RWPE1 (cell line): ENCODE measurements at places on chromosomes 11 and 22.
A peak's percentile ranks its signal among the peaks of the same experiment; 100 is the strongest.

GRCh38 chr22:28019881-28020861, 101.1 kb upstream of the PITPNB start:
- peak; percentile 53 for DNase-seq

DNA sequence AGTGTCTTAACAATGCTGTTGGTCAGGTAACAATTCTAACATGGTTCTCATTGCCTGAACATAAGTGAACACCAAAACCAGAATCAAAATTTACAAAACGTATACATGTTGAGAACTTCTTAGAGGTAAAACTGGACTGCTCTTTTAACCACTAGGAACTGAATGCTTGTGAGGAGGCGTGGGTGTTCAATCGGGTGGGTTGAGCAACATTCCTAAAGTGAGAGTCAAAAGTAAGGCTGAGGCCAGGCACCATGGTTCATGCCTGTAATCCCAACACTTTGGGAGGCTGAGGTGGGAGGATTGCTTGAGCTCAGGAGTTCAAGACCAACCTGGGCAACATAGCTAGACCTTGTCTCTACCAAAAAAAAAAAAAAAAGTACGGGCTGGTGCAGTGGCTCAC, 11.5 kb downstream of the PPME1 start:
- DNase-seq, result peak; percentile 11

- DNase-seq, result no peak
Measured at GRCh38 chr11:128476049-128476448, 111.3 kb downstream of the ETS1 start.

DNA sequence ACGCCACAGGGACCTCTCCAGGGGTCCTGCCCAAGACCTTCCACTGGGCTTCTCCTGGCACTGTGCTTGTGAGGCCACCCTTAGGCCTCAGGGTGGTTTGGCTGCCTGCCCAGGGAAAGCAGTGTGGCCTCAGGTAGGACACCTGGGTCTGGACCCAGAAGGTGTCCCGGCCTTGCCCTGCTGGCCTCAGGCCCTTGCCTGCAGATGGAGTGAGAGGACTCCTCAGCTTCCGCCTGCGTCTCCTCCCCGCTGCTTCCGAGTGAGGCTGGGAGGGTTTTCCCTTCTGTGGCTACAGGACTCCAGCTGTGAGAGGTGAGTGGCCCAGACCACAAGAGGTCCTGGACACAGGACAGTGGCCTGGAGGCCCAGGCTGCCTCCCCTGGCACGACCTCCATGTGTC, 60.4 kb downstream of the WNT7B start:
- DNase-seq, result no peak

GRCh38 chr11:72683782-72684200, 9.6 kb upstream of the PDE2A start:
- DNase-seq, result peak; percentile 72

DNA sequence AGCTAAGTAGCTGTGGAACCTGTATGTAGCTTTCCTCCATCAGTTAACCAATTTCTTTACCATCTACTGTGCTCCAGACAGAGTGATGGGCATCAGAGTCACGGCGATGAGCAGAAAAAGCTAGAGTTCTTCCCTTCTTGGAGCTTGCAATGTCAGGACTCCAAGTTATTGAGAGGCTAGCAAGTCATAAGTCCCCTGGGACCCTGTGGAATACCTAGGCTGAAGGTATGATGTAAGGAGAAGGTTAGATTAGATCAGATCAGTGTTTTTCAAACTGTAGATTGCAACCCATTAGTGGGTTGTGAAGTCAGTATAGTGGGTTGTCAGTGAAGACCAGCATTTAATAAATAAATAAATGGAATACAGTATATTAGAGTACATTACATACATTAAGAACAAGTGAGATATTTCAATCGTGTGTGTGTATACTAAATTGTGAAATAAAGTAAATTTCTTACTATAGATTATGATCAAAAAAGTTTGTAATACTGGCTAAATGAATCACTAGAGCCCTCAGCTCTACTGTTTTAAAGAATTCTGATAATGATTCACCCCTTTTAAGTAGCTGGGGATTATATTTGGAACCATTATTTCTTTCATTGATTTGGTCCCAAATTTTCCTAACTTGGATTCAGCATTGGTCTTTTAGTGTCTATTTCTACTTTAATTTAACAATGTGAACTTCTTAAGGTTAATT, 52.3 kb downstream of the RASSF10 start:
- DNase-seq, result no peak

GRCh38 chr22:29772170-29772641, 5.0 kb downstream of the UQCR10 start:
- no peak for DNase-seq

DNA sequence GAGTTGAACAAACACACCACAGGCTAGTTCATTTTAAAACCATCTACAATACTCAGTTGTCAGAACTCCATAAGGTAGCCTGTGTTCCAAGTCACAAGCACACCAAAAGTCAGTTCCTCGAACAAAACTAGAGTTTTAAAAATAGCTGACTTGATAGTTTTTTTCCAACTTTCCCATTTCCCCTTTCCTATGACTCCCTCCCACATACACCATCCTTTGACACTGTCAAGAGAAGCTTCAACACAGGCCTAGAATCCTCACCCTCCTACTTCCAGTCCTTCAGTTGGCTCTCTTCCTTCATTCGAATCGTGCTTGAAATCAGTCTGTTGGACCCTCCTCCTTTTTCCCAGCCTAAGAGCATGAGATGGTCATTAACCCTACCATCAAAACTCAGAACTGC, 105.7 kb upstream of the AKIP1 start:
- no peak for DNase-seq

GRCh38 chr22:45441138-45441537, 27.6 kb downstream of the RIBC2 start:
- peak; percentile 20 for DNase-seq

GRCh38 chr11:115886422-115886733, 382.2 kb upstream of the CADM1 start:
- no peak for DNase-seq

DNA sequence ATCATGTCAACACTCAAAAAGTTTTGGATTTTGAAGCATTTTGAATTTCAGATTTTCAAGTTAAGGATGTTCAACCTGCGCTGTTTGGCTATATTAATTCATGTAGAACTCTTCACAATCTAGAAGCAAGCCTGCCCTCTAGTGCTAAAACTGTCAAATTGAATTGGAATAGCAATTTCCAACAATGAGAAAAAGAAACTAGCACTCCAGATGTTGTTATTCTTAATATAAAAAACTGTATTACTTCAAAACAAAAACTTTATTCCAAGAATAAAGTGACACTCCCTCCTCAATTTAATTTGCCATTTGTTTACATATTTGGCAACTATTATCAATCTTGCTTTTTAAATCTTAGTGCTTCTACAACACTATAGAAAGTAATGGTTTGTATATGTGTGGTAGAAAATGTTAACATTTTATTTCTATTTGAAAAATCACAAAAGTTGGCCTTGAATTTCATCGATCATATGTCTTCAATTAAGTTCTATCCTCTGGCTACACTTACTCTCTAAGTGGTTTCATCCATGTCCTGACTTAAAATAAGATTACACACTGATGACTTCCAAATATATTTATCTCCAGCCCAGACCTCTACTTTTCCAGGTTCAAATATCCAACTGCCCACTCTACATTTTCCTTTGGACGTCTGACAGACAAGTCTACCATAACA, 36.6 kb downstream of the DCUN1D5 start:
- peak; percentile 9 for DNase-seq

DNA sequence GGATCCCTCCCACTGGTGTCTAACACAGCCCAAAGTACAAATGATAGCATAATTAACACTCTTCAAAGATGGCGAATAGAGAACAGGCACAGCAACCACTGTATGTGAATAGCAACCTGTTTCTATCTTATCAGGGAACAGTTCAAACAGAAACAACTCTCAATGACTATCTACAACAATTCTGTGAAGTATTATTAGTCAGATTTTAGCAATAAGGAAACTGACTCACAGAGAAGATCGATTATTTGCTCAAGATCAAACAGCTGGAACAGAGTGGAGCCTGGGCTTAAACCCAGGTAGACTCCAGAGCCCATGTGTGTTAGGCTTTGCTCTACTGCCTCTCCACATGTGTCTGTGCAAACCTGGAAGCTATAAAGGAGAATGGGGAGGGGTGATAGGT, 88.7 kb downstream of the C11orf58 start:
- DNase-seq, result no peak

DNA sequence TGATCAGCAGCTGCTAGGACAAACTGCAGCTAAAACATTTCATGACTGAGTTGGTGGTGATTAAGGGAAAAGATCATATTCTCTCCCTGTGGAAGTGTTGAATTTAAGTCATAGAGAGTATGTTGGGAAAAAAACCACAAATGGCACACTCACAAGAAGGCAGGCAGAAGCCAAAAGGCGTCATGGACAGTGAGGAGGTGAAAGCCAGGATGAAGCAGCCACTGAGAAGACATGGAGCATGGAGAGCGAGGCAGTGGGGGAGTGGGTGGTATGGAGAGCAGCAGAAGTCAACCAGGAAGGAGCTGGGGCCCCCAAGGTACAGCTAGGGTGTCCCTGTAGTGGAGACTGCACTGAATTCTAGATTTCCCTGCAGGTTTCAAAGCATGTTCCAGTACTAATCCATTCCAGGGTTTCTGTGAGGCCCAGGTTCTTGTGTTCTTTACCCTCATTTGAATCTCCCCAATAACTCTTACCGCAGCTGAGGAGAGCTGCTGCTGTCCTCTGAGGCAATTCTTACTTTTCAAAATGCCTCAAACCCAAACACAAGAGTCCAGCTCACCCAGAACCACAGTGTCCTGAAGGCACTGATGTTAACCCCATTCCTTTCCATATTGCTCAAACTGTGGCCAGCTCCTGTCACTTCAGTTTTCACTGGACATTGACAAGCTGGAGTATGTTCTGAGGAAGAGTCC, 191.8 kb upstream of the E2F8 start:
- DNase-seq, result no peak

DNA sequence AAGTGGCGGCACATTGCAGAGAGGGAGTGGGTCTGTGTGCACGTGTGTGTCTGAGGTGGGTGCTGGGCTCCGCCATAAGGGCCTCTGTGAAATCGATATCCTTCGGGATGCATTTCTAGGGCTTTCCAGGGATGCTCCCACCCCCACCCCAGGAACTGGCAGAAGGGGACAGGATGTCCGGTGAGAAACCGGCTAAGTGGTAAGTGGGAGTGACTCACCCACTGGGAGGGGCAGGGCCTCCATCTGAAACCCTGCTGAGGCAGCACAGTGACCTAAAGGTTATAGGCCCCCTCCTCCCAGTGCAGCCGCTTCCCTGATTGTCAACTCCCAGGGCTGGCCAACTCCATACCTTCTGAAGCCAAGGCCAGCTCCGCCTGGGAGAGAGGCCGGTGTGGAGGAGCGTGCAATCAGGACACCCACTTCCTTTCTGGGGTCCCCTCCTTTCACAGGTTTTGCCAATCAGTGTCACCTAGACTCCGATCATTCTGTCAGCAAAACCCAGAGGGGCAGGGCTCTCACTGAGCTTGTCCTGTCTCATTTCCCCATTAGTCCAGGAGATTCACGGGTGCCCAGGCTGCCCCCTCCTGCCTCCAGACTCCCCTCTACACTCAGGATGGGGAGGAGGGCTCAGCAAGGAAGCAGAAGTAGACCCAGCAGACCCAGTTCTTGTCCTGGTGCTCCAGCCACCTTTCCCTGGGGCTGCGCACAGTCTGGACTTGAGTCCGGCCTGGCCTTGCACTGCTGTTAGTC, 44.5 kb downstream of the NECTIN1 start:
- peak; percentile 89 for DNase-seq

- DNase-seq, result peak; percentile 10
Measured at GRCh38 chr11:40292721-40293508, 1166.5 kb downstream of the LRRC4C start.

DNA sequence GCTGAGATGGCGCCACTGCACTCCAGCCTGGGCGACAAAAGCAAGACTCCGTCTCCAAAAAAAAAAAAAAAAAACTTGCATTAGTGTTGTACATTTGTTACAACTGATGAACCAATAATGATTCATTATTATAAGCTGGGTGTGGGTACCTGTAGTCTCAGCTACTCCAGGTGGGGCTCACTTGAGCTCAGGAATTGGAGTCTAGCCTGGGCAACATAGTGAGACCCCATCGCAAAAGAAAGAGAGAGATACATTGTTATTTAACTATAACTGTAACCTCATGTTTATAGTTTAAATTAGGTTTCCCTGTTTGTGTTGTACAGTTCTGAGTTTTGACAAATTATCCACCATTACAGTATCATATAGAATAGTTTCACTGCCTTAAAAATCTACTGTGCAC, 38.6 kb downstream of the KDM2A start:
- DNase-seq, result no peak

GRCh38 chr11:13771151-13771550, 102.7 kb downstream of the FAR1 start:
- no peak for DNase-seq

- DNase-seq, result no peak
Measured at GRCh38 chr11:13114566-13115379, 105.7 kb downstream of the RASSF10 start.

- no peak for DNase-seq
Measured at GRCh38 chr22:29806196-29806595, 31.9 kb downstream of the ASCC2 start.

DNA sequence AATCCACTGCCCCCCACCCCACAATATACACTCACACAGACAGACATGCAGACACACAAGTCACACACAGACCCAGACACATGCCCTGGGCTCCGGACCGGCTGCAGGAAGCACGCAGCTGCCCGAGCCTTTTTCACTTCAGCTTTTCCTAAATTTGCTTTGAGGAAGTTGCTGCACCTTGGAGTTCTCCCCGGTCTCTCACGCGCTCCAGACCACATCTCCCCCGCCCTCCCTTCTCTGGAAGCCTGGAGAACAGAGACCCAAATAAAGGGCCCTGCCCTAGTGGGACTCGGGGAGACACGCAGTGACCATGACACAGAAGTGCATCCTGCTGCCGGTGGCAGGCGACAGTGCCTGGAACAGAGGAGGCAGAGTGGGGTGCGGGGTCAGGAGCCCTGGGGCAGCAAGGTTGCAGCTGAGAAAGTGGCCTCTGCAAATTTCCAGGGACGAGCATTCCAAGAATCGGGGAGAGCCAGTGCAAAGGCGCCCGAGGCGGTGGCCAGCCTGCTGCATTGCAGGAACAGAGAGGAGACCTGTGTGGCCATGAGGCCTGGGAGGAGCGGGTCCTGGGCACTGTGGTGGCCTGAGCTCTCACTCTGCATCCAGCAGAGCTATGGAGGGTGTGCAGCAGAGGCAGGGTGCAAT, 19.1 kb downstream of the RPL3 start:
- DNase-seq, result no peak

DNA sequence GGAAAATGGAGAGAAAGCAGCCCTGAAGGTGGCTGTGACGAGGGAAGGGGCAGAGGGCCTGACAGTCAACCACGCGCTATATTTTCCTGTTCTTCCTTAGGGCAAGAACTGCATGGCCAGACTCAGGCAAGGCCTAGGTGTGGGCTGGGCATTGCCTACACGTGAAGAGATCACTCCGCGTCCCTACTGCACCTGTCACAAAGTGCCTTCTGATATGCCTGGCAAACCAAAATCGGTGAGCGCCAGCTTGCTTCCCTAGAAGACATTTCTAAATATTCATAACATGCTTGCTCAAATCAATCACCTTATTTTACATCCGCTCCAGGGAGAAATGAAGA, 6.3 kb downstream of the TMEM121B start:
- DNase-seq, result no peak
